ENCODE measurements at places on chromosomes 12 and 14.

DNA sequence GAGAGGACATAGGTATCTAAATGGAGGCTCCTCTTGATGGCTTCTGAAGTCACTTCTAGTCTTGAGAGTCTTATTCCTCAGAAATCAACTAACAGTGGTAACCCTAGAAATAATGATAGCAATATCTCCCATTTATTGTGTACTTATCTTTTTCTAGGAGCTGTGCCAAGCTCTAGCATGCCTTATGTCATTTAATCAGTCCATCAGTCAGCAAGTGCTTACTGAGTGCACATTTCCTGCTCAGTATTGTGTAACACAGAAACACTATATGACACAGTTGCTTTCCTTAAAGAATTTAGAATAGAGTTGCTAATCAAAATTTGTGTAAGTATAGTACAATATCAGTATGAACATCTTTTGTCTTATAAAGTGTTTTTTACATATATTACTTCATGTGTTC, 36.6 kb downstream of the KRT76 start:
- DNase-seq, result no peak

DNA sequence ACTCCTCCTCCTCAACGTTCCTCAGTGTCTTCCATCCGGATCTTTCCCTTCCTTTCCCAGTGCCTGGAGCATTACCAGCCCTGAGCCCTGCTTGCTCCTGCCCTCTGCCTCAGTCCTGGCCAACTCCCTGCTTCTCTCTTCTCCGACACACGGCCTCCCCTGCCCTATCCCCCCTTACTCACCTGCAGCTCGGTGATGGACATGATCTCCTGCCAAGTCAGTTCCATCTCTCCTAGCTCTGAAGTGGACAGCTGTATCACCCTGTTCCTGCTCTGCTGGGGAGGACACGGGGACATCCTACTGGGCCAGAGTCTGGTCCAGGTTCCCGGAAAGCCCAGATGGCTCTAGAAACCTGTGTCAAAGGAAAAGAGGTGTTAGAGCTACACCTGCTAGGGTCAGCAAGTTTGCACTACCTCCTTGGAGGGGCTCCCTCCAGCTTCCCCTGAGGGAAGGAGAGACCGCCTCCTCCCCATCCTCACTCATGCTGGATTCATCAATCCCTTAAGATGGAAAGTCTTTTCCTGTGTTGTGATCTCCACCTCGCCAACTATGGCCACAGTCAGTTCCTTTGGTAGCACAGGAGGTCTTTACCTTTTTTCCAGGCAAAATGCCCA, 5.8 kb downstream of the NFE2 start:
- no peak for DNase-seq

- no peak for DNase-seq
Observed at GRCh38 chr12:98345308-98345876, 170.0 kb upstream of the TMPO start.

DNA sequence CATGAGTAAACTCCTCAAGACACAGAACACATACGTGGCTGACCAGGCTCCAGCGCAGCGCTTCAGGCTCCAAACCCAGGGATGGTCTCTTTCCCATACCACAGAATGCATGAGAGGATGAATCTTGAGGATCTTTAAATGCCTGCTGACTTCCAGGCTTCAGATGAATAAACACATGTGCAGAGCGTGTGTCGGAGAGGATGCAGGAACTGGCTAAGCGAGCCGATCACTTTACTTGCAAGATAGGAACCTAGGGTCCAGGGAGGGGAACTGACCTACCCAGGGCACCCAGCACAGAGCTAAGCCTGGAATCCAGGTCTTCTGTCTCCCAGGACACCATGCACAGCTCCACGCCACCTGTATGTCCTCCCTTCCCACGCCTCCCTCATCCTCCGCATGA, 209.8 kb downstream of the BCL11B start:
- no peak for DNase-seq

GRCh38 chr12:109102491-109102890, 5.1 kb downstream of the UNG start:
- no peak for DNase-seq

DNA sequence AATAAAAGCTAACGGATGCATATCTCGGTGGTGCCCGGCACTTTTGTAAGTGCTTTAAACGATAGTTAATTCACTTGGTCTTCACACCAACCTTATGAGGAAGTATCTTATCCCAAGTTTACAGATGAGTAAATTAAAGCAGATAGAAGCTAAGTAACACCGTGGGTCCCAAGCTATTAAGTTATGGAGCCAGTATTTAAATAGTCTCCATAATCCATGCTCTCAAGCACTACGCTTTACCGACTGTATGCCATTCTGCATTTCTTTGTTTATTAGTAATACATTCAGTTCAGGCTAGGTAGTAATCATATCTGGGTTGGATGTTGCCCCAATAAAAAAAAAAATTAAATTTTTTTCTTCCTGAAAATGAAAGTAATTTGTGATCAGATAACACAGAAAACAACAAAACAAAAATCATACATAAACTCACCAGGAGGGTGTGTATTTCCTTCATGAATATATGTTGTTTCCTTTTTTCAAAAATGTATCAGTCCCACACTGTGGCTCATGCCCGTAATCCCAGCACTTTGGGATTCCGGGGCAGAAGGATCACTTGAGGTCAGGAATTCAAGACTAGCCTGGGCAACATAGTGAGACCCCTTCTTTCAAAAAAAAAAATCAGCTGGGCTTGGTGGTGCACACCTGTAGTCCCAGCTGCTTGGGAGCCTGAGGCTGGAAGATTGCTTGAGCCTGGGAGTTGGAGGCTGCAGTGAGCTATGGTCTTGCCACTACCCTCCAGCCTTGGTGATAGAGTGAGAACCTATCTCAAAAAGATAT, 1.4 kb upstream of the M6PR start:
- no peak for DNase-seq

- DNase-seq, result no peak
Observed at GRCh38 chr12:89884952-89885351, 176.3 kb upstream of the ATP2B1 start.

DNA sequence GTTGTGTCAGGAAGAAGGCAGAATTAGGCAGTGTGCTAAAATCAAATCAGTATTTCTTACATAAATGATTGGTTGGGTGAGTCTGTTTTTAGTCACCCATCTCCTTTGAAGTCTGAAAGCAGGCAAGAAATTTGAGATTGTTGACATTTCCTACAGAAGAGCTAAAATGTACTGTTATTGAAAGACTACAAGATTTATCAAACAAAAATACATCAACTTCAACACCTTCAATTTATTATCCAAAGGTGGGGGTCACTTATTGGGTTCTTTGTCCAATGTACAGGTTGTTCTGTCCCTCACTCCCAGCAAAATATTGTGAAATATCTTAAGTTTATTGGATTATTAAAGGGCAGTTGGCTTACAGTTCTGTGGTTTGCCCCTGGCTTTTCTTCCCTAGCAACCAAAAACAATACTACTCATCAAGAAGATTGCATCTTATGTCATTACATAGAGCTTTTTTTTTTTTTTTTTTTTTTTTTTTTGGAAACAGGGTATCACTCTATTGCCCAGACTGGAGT, 20.6 kb upstream of the PKP2 start:
- DNase-seq, result no peak

GRCh38 chr14:28671425-28671824, 95.2 kb upstream of the FOXG1 start:
- DNase-seq, result no peak

GRCh38 chr12:106769078-106769477, 5.4 kb upstream of the RIC8B start:
- DNase-seq, result no peak

DNA sequence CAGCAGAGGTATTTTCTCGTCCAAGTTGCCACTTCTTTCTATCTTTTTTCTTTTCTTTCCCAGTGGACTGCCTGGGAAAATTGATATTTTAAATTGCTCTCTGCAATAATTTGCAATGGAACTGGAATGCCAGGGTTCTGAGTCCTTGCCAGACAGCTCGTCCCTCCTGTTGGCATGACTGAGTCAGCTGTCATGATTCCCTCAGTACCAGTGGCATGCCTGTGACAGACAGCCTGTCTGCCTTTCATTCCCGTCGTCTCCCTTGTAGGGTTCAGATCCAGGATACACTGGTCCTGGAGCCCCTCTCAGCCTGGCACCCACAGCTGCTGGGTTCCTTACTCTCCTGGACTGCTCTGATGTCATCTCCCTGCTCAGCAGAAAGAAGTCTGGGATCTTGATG, 84.8 kb downstream of the PTPN11 start:
- no peak for DNase-seq

GRCh38 chr12:27179400-27180214, 64.5 kb upstream of the STK38L start:
- DNase-seq, result no peak

- DNase-seq, result no peak
Observed at GRCh38 chr12:127861406-127861805, 405.6 kb upstream of the TMEM132C start.

- DNase-seq, result no peak
Observed at GRCh38 chr12:26537126-26537525, 295.9 kb downstream of the ITPR2 start.

DNA sequence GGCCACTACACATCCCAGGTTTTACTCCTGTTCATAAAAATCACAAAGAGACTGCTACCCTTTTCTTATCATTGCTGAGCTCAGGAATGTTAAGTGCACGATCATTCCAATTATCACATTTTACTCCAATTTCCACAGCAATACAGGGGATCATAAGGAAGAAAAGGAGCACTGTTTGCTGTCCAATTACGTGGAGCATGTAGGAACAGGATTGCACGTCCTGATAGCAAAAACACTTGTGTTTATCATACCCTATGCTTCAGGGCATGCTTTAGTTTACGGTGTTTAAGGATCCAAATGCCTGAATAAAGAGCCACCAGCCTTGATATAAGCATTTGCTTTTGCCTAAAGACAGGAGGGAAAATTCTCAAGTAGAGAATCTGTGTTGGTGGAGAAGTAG, 155.4 kb upstream of the EGLN3 start:
- DNase-seq, result no peak

GRCh38 chr14:104143521-104144452, 5.4 kb downstream of the KIF26A start:
- no peak for DNase-seq

DNA sequence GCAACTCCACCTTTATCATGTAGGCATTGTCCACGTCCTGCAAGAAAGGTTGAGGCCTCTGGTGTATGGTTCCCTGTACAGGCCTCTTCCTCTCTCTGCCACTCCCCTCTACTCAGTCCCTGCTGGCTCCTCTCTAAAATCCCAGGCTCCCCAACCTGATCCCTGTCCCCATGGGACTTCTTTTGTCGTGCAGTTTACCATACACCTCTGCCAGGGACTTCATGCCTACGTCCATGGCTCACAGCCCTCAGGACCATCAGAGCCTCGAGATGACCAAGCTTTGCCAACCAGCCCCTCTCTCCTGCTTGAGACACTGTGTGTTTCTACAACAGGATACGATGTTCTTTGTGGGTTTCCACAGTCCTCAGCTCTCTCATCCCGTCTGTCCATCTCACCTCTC, 2.9 kb downstream of the KRT2 start:
- no peak for DNase-seq

GRCh38 chr12:32761716-32762115, 6.0 kb upstream of the YARS2 start:
- DNase-seq, result no peak

DNA sequence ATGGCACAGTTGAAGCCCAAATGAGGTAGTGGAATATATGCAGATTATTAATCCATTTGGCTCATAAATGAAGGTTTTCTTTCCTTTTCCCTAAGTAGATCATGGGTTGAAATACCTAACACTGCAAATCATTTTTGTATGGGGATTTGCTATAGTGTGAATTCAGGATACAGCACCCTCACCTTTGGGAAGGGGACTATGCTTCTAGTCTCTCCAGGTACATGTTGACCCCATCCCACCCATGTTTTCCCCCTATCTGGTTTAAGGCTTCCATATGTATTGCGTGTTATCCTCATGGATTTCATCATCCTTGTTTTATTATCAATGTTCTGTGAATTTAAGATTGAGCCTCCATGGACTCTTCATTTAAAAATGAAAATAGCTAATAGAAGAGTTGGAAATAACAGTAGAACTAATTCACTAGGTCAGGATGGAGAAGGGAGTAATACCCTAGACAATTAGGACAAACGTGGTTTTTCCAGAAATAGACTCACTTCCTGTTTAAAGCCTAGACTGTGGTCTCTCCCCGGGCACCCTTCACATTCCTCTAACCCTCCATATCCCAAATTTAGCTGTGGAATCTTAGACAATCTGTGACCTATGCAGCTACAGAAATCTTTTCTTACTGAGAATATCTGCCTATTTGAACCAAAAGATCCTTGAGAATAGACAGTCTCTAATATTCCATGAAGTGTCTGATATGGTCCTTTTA, 56.5 kb downstream of the DAD1 start:
- no peak for DNase-seq

- no peak for DNase-seq
Observed at GRCh38 chr14:22822571-22823098, 7.1 kb upstream of the MRPL52 start.

- no peak for DNase-seq
Observed at GRCh38 chr14:94560751-94561655, at the start of gene SERPINA4. TSS of gene SERPINA4 (plus strand) at chr14:94561442. CDS start at chr14:94563483, 2,041 bp downstream.

- DNase-seq, result no peak
Observed at GRCh38 chr14:101917413-101918017, 46.9 kb upstream of the DYNC1H1 start.

GRCh38 chr12:38638401-38638800, 267.0 kb downstream of the CPNE8 start:
- no peak for DNase-seq

DNA sequence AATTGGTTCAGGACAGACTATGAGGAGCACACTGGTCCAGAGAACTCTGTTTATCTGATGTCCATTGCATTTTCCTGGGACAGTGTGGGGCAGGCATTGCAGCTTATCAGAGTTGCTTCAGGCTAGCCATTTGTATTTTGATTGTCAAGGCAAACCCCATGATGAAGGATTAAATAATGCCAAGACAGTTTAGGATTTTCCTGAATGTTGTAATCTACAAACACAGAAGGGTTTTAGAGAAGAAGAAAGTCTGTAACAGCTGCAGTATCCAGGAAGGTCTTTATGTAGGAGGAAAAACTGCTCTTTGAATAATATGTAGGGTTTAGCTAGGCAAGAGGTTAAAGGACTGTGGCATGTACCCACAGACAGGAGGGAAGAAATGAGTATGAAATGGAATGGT, 32.2 kb upstream of the UNC79 start:
- no peak for DNase-seq

GRCh38 chr12:48379794-48380193, 29.1 kb upstream of the ZNF641 start:
- no peak for DNase-seq
